ENCODE measurements at places on chromosomes 6 and 20.

DNA sequence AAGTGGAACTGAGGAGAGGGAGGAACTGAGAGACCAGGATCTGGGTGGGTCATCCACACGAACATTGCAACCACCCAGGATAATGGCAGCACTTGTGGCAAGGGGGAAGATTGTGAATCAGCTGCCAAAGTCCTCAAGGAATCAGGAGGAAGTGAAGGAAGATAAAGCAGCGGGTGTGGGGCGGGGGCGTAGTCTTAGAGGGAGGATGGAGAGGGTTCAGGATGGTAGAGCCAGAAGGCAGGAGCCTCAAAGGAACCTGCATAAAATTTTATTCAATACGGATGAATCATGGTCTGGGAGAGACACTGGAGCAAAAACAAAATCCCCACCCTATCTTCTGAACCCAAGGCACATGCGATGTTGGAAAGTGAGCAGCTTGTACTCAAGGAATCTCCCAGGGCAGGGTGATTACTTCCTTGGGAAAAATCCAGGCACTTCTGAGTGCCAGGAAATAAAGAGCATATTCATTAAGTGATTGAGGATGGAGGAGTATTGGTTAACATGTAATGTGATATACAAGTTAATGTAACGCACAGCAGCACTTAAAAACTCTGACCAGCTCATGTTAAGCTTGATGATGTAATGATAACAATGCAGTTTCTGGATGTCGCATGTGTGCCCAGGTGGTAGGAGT, 82.0 kb upstream of the B3GAT2 start:
- DNase-seq = no peak

DNA sequence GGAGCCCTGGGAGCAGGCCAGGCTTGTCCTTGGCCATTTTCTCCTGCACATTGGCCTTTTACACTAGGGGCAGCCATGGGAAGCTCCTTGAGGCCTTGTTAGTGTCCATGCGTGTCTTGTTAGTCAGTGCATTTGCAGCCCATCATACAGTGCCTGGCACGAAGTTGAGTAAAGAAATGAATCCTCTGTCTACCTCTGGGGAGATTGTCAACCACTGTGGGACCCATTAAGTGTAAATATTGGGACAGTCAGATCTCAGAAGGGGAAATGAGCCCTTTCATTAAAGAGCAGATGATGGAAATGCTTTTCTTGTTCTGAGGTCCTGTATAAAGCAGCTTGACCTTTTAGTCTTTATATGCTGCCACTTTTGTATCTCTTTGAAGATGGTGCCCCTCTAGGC, 33.9 kb downstream of the SOBP start:
- no peak for DNase-seq

GRCh38 chr20:21661488-21662055, 43.9 kb upstream of the PAX1 start:
- no peak for DNase-seq

- DNase-seq = no peak
These were observed 23.8 kb downstream of the SIM1 start for GRCh38 chr6:100440935-100441334.

DNA sequence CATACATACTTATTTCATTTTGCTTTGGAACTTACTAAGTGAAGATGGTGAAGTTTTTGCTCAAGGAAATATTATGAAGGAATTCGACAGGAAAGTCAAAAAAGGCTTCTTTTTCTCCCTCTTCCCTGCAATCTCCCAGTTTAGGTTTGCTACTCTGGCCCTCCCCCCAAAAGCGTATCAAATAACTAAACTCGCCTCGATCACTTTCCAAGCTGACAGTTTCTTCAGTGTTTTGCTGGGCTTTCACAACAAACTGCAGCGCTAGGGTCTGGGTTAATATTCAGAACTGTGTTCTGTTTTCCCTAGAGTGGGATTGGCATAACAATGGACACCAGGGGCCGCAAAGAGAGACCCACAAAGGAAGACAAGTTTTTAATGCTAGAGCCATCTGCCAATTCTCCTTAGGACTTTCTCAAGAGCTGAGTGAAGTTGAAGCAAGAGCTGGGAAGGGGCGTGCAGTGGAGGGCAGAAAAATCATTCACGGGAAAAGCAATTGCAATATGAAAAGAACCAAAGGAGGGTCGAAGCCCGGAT, 57.8 kb downstream of the ATP9A start:
- no peak for DNase-seq
